ENCODE measurements at places on chromosomes 2 and 18.

- DNase-seq: no peak
These were observed 7.9 kb upstream of the LBH start for GRCh38 chr2:30223413-30223874.

- no peak for DNase-seq
These were observed 13.4 kb upstream of the BOK start for GRCh38 chr2:241545106-241545505.

DNA sequence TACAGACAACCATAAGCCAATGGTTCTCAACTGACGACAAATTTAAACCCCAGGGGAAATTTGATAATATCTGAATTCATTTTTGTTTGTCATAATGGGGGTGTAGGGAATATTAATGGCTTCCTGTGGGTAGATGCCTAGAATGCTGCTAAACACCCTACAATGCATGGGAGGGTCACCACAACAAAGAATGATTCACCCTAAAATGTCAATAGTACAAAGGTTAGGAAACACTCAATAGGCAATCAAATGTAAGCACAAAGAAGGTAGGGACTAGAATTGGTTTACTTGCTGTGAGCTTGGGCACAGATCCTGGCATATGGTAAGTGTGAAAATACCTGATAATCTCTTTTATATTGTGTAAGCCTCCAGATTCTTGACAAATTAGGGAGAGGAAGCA is 20.1 kb upstream of the FANCL start:
- no peak for DNase-seq

DNA sequence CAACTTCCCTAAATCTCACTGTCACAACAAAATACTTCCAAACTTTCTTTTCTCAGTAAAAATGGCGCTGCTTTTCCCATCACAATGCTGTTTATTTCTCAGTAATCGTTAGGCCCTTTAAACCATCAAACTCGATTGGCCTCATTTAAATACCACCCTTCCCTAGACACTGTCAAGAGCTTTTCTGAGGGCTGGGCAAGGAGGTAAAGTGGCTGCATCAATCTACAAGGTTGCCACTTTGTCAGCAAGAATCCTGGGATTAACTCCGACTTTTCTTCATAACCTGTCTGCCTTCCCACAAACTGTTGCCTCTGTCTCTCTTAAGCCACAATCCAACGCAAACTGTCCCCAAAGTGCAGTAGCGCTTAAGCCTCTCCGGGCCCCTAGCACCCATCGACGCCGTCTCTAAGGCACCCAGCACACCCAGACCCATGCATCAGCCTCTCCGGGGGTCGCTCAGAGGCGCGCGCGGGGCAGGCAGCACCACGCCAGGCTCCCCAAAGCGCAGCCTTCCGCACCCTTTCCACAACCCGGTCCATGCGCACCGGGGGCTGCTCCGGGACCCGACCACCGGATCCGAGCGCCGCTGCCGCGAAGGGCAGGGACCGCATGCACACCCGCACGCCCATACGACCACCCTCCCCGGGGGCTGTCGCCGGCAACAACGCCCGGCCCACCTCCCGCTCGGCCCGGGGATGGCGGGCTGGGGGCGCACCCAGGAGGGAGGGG is 683 bp downstream of the MBOAT2 start:
- no peak for DNase-seq

DNA sequence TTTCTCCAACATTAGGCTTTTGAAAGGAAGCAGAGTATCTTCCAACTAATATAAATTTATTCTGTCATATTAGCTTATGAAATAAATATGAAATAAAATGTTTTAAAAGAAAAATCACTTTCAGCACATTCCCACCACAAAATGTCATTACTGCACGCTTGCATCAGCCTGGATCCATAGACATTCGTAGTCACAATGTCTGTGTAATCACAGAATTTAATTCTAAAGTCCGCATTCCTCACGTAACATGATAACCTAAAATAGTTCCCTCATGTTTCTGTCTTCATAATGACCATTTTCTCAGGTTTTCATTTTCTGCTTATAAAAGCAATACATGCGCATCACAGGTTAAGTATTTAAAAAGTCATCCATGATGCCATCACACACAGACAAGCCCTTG is 47.1 kb downstream of the HDAC4 start:
- DNase-seq: no peak

DNA sequence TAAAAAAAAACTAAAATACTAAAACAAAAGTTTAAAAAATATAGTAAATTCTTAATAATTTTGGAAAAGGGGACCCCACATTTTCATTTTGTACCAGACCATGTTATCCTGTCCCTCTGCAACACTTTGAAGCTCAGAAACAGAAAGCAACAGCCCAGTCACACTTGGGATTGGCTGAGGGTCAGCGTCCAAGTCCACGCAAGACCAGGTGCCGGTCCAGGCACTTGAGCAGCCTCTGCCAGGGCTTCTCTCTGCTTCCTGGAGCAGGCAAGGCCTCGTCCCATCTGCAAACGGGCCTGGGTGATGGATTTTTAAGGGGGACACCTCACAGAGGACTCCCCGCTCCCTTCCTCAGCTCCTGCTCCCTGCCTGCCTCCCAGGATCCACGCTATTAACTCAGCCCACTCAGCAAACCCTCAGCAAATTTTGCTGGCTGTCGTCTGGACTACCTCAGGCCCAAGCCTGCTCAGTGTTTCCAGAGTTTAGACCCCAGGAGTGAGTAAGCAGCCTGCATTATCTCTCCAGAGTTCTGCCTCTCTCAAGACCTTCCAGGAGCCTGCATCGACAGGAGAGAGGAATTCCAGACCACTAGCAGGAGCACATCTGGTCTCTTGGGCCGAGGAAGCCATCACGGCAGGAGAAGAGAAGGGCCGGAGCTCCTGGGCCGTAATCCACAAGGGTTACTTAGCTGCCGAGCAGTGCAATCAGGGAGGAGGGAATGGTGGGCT is 88.7 kb upstream of the STPG4 start:
- no peak for DNase-seq

DNA sequence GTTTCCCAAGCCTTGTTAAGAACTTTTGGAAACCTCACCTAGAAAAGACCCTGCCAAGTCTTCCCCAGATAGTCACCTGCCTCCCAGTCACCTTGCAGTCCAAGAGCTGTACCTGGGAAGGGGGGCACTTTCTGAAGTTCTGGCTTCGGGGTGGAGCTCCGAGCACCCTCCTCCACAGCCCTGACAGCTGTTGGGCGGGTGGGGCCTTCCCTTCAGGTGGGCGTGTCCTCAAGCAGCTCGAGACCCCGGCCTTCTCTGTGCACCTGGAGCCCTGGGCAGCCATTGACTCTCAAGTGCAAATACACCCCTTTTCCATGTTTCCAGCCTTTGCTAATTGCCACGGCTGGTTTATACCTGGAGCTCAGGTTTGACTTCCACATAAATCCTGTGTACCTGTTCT is 37.0 kb upstream of the IGFBP5 start:
- DNase-seq: no peak

DNA sequence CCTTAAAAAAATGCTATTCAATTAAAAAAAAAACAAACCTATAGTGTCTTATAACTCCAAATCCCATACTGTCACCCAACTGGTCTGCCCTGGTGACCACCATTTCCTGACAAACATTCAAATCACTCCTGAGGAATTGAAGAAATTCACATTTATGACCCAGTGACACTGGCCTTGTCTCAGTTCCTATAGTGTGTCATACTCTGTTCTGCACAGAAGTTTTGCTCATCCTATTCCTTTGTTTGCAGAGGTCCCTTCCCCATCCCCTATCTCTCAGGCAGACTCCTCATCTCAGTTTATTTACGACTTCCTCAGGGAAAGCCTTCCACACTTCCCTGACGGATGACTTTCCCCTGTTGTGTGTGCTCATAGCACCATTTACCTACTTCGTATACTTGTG is 14.7 kb downstream of the ZC3H6 start:
- DNase-seq: no peak

- DNase-seq: no peak
These were observed 17.7 kb upstream of the EN1 start for GRCh38 chr2:118865106-118865505.

GRCh38 chr2:222732489-222733178 is 61.2 kb downstream of the MOGAT1 start:
- DNase-seq: no peak

DNA sequence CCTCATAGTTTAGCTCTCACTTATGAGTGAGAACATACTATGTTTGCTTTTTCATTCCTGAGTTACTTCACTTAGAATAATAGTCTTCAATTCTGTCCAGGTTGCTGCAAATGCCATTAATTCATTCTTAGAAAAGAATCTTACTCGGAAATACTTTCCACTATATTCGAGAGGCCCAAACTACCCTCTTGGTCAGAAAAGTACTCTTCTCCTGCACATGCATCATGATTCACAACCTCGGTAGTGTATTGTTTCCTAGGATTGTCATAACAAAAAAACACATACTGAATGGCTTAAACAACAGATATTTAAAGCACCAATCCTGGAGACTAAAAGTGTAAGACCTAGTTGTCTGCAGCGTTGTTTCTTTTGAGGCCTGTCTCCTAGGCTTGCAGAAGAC is 364.0 kb upstream of the SLC14A2 start:
- DNase-seq: no peak

DNA sequence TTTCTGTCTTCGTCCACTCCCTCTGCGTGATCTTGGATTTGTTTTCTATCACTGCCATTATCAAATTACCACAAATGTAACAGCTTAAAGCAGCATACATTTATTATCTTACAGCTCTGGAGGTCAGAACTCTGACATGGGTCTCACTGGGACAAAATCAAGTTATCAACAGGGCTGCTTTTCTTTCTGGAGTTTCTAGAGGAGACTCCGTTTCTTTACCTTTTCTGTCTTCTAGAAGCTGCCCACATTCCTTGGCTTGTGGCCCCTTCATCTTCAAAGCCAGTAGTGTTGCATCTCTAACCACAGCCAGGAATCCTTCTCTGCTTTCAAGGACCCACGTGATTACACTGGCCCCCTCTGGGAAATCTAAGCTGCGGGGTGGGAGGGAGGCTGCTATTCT is 21.9 kb upstream of the TET3 start:
- no peak for DNase-seq

- no peak for DNase-seq
These were observed 296.9 kb downstream of the PID1 start for GRCh38 chr2:228974169-228974568.

GRCh38 chr2:238314576-238314975 is 5.7 kb upstream of the TRAF3IP1 start:
- DNase-seq: no peak

- DNase-seq: no peak
These were observed 30.0 kb upstream of the KLHL14 start for GRCh38 chr18:32802591-32803451.

DNA sequence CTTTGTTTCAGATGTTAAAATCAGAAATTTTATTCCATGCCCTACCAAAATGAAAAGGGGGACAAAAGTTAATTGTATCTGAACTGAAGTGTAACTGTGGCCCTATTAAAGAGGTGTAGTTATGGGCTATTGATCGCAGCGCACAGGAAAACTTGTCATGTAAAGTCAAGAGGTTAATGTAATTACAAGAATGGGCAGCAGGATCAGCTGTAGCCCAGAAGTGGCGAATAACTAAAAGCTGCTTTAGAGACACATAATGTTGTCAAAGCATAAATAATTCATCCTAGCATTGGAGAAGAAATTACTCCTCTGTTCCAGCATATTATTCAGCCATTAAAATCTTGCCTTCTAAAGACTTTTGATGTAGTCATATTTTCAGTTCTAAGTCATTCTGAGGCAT is 211.8 kb downstream of the EPHA4 start:
- no peak for DNase-seq

DNA sequence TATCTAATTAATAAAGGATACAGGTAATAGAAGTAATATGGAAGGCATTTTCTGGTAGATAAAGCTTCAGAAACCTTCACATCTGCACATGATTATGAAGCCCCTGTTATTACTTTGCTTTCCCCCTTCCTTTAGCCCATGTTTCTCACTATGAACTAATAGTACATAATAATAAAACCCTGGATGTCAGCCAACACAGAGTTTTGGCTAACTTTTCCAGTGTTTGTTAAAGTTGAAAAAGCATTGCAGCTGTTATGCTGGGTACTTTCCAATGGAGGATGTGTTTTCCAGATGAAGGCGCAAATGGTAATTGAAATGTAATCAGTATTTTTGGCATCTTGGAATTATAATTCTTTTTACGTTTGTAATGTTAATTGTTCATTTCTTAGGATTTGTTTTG is 43.5 kb downstream of the SPTBN1 start:
- DNase-seq: peak; percentile 32

- no peak for DNase-seq
These were observed 285.7 kb downstream of the TCF4 start for GRCh38 chr18:55302167-55302833.

DNA sequence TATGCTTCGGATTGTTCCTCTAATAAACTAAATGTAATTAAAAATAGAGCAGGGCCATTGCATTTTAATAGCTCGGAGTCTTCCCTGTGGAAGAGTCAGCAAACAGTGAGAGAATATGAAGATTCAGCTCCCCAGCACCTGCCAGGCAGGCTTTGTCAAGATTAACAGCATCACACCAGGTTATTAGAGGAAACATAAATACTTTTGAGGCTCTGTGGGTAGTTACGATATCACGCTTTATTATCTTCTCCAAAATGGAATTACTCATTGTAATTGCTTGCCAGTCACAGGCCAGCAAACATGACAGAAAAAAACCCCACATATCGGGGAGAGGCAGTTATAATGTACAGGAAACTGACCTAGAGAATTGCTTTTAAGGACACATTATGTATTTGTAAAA is 303.9 kb downstream of the CPS1 start:
- no peak for DNase-seq

- no peak for DNase-seq
These were observed 3.3 kb downstream of the SH3BP4 start for GRCh38 chr2:234955091-234955591.

DNA sequence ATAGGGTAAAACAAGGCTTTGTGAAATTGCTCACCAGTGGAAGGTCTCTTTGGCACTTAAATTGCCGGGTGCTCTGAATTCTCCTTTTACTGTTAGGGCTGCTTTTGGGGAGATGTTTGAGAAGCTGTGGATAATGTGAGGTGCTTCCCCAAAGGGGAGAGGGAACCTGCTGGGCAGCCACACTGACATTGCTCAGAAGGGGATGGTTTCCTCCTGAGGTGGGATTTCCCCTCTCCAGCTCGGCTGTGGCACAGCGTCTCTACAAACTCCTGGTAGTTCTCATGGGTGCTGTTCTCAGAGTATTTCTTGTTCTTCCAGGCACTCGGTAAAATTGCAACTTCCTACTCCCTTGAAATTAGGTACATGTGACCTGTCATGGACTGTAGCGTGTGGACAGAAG is 124.2 kb downstream of the LPIN1 start:
- DNase-seq: no peak

Measured in gastrocnemius medialis (tissue), 4 donors.